Substantia nigra (tissue), 51 donors: ENCODE measurements at places on chromosomes 7 and 10.
A peak's percentile ranks its signal among the peaks of the same experiment; 100 is the strongest.

GRCh38 chr7:157597562-157597961 lies 260.8 kb downstream of the DNAJB6 start:
- no peak for DNase-seq

DNA sequence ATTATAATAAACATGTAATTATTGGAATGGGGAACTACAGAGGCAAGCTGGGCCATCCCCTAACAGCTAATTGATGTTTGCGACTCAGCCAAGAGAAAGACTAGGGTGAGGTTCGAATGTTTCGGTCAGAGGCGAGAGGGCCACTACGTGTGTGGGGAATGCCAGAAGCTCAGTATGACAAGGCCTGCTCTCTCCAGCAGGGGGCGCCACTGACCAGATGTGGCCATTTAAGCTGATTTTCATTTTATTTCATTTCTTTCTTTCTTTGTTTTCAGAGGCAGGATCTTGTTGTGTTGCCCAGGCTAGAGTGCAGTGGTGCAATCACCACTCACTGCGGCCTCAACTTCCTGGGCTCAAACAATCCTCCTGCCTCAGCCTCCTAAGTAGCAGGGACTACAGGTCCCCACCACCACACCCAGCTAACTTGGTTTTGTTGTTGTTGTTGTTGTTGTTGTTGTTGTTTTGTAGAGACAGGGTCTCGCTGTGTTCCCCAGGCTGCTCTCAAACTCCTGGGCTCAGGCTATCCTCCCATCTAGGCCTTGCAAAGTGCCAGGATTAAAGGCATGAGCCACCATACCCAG lies 38.1 kb downstream of the TMEM130 start:
- DNase-seq: no peak

GRCh38 chr7:33550363-33550762 lies 355.0 kb upstream of the BMPER start:
- no peak for DNase-seq

DNA sequence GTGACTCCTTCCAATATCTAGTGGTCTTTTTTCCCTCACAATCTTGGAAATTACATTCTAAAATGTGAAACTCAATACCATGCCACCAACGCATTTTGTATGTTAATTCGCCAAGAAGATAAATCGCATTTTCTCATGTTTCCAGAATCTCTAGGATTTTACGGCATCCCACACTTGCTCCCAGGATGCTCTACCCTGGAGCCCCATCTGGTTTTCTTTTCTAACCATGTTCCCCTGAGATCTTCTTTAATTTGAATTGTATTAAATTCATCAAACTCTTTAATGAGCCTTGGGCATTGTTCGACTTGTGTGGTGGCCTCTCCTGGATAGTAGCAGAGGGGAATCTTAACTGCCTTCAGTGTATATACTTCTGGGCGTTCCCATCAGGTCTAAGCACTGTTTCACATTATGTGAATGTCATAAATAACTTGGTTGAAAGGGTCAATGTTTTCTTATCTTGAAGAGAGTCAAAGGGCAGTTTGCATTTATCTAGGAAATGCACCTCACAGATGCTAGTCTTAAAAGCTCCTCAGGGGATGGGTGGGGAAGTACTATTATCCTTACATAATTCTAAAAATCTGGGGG lies 169.1 kb upstream of the MEOX2 start:
- no peak for DNase-seq

DNA sequence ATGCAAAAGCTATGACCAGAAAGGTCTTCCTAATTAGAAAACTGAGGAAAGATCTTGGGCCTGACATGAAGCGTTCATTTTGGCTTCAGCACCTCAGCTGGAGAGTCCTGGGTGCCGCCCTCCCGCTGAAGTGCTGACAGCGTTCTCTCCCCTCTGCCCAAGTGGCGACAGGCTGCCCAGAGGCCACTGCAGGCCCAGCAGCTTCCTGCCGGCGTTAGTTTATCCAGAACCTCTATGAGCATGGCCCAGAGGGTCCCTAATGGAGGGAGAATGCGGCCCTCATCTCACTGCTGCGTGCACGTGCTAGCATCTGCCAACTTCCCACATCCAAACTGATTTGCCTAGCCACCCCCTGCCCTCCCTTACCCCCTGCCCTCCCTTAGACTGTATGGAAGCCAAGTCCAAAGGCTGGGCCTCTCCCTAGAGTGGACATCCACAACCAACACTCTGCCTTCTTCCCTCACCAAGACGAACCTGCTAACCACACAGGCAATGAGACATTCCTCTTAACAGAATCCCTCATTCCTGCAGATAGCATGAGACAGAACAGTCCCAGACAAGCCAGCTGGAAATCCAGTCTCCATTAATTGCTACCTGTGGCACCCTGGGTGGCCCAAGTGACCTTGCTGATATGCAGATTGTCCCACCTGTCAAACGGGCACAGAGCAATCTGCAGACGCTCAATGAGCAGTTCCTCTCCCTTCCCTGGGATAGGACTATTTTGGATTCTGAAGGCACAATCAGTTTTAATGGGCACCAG lies 108.4 kb downstream of the C10orf90 start:
- no peak for DNase-seq

DNA sequence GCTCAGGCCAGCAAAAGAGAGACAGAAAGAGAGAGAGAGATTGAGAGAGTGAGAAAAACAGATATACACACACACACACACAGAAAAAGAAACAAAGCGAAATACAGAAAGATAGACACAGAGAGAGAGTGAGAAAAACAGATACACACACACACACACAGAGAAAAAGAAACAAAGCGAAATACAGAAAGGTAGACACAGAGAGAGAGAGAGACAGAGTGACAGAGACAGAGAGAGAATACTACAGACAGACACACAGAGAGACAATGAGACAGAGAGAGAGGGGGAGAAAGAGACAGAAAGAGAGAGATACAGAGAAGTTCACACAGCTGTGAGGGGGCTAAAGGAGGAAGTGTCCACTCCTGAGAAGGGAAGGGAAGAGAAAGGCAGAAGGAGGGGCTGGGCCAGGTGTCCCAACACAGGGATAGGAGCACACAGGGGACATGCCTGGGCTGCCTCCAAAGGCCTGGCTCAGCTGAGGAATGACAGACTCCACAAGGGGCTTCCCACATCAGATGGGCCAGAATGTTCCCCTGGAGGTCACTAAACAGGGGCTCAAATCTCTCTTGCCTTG lies 4.3 kb downstream of the GCK start:
- no peak for DNase-seq

DNA sequence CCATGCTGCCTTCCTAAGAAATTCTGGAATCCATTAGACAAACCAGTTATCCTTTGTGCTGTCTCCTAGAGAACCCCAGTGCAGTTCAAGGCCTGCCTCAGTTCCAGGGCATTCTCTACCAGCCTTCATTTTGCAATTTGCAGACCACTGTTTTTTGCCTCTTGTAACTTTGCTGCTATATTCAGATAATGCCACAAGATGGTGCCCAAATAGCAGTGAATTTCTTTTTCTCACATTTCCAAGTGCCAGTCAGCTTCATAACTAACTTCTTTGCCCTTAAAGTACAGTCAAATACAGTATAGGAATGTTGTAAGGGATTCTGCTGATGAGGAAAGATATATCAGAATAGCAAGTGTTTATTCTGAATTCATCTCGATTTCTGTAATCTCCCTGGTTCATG lies 25.2 kb downstream of the LOXL4 start:
- DNase-seq: no peak

GRCh38 chr10:76287856-76288255 lies 856.4 kb downstream of the LRMDA start:
- DNase-seq: no peak

DNA sequence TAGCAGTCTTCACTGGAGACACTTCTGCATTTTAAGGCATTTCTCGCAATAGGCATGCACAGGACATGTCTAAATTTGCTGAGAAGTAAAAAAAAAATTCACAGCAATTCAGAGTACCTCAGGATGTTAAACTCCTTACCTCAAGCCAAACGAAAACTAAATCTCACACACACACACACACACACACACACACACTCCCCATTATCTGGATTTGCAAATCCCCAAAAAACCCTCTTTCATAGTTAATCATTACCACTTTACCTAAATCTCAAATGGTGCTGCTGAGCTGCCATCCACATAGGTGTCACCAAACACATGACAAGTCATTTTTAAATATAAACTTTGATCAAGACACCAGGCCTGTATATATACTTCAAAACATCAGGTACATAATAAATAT lies 31.8 kb downstream of the CACNA2D1 start:
- no peak for DNase-seq

- DNase-seq: no peak
Measured at GRCh38 chr7:110885474-110885873, 205.5 kb upstream of the LRRN3 start.

- DNase-seq: peak; percentile 73
Measured at GRCh38 chr10:6920072-6921019, 340.3 kb upstream of the PRKCQ start.

- DNase-seq: no peak
Measured at GRCh38 chr7:140295224-140295738, 103.0 kb downstream of the SLC37A3 start.

GRCh38 chr7:69654849-69655707 lies 56.8 kb downstream of the AUTS2 start:
- DNase-seq: no peak

- DNase-seq: no peak
Measured at GRCh38 chr10:120421250-120421649, 35.8 kb upstream of the PLPP4 start.

- DNase-seq: no peak
Measured at GRCh38 chr10:6581778-6582228, 1.7 kb upstream of the PRKCQ start.

DNA sequence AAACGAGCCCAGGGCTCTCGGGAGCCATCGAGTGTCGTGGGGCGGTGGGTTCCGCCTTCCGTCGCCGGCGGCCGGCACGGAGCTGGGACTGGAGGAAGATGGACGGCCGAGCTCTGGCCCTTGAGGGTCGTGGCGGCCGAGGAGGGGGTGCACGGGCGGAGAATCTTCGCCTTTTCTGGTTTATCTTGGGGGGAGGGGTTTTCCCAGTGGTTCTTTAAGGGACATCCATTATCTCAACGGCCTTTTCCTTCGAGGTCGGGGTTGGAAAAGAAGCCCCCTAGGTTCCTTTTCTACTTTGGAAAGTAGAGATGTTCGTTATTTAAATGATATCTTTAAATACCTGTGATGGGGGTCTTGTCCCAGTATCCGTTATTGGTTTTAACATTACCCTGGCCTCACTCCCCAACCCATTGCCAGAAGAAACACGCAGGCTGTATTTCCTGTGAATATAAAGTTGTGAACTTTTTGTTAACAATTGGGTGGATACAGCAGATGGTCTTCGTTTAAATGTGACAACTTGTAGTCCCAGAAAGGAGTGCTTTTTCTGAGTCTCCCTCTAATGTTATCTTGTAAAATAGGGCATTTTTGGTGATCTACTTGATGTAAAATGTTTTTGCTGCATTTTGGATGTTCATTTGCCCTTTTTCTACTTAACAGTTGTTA lies 765 bp downstream of the CCAR1 start:
- no peak for DNase-seq

- no peak for DNase-seq
Measured at GRCh38 chr10:38093816-38094157, 350 bp upstream of the ZNF37A start.

GRCh38 chr10:7534480-7534852 lies 123.6 kb upstream of the SFMBT2 start:
- no peak for DNase-seq

- no peak for DNase-seq
Measured at GRCh38 chr7:99679400-99680191, at the start of gene CYP3A5. TSS of gene CYP3A5 (minus strand) at chr7:99679996. CDS start at chr7:99679896, 100 bp downstream.

- no peak for DNase-seq
Measured at GRCh38 chr10:133194151-133194550, 34.1 kb downstream of the KNDC1 start.

- DNase-seq: no peak
Measured at GRCh38 chr10:20993389-20993788, 96.3 kb upstream of the NEBL start.

GRCh38 chr7:95929710-95930280 lies 157.4 kb downstream of the DYNC1I1 start:
- no peak for DNase-seq

DNA sequence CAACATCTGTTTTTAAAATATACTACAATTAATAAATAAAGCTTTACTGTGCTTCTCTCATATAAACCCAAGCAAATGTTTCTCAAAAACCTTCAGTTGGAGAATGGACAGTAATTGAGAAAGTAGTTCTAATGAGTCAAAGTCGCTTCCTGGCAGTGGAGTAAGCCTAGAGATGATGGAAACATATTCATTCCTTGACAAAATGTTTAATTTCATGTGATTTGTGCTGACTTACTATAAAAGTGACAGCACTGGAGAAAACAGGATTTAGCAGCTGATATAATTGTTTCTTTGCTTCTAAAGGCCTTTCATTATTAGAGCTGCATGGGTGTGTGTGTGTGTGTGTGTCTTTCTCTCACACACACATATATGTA lies 9.0 kb downstream of the ELMO1 start:
- DNase-seq: no peak

GRCh38 chr7:151769188-151769821 lies 107.6 kb downstream of the PRKAG2 start:
- no peak for DNase-seq

DNA sequence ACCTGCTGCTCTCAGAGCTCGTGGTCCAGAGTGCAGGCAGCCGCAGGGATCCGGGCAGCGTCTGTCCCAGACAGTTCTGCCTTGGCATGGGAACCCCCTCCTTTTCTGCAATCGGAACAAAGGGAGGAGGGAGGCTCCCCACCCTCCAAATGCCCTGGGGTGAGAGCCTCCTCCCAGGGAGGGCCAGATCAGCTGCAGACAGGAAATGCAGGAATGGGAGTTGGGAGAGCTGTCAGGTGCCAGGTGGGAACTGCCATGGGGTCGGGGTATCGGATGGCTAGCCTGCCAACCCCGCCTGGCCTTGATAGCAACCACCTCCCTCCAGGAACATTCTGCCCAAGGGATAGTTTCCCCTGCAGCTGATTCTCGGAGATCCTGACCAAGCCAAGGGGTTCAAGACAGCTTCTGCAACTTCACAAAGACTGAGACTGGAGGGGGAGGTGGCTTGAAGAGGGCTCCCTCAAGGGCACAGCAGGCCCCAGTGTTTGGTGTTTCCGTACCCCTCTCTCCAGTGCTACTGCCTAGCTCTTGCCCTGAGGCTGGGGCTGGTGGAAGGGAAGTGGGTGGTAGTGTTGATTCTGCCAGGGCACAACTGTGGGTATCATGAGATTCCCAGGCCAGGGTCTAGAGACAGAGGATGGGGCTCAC lies at the start of gene CALML5:
Gene CALML5 (minus strand): TSS at position 78 of the 648 bp plus-strand sequence. CDS start 132 bp downstream, outside the sequence.
- DNase-seq: no peak

DNA sequence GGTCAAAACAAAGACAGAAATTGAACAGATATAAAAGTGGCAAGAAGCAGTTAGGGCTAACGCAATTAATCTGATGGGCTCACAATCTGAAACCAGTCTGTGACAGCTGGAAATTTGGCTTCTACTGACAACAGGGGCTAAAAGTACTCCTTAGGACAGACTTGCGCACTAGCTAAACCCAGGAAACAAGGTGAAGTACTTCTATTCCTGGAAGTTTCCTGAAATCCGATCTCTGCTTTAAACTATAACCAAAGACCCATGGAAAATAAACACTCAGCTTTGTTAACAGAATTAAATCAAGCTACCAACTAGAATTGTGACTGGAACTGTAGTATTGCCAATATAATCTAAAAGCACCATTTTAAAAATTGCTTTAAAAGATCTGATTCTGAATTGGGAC lies 520.2 kb upstream of the ZWINT start:
- no peak for DNase-seq
